ENCODE measurements at places on chromosomes 3 and 15. TPM values are rescaled to one million over a fixed set of nuclear protein-coding genes. Genes with fewer than 3 reads are reported as not detected.

DAZL gene
- polyA plus RNA-seq = not detected

SLC2A2 gene
- polyA plus RNA-seq = not detected

DNA sequence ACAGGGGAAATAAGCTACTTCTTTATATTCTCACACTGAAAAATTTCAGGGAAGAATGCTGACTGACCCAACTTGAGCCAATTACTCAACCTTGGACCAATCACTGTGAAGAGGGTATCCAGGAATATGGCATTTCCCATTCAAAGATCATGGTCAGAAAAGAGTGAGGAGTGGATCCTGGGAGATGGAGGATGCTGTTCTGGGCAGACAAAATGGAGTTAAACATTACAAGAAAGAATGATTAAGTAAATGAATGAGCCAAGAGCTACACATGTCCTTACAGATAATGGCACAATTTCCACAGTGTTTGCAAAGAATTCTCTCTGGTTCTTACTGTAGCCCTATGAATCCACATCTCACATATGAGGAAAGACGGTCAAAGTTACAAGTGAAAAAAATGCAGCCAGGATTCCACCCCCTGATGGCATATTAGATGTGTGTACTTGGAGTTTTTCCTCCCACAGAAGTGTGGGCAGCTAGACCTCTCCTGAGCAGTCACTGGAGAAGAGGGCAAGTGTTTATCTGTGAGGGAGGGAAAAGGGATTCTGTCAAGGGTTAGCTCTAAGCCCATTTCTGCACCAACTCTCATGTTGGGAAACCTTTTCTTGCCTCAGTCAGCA is 33.8 kb downstream of the AMOTL2 start:
- H3K36me3 ChIP-seq = no peaks in the 10 kb centered on the region
- H3K4me1 ChIP-seq = no peaks in the 10 kb centered on the region
- H3K27ac ChIP-seq = no peak overlapping the region
- no peaks in the 10 kb centered on the region for H3K27me3 ChIP-seq
- DNase-seq = no peak
- H3K4me3 ChIP-seq = no peak overlapping the region

DNA sequence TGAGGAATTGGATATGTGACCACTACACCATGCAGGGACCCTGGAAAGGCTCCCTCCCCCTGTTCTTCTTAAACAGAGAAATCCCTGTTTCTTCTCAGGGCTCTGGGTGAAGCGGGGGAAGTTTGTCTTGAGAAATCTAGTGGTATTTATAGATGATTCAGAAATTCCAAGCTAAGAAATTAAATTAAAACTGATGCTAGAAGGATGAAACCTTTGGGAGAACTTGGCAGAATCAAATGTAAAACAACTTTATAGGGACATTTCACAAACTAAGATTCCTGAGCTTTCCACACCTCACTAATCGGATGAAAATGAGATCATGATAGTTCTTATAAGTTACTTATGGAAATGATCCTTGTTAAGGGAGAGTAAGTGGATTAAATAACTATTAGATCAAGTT is 54.2 kb downstream of the FBXL2 start:
- no peaks in the 10 kb centered on the region for H3K4me1 ChIP-seq
- H3K36me3 ChIP-seq = no peaks in the 10 kb centered on the region
- H3K4me3 ChIP-seq = no peak overlapping the region
- no peak for DNase-seq
- no peak overlapping the region for H3K27ac ChIP-seq

DNA sequence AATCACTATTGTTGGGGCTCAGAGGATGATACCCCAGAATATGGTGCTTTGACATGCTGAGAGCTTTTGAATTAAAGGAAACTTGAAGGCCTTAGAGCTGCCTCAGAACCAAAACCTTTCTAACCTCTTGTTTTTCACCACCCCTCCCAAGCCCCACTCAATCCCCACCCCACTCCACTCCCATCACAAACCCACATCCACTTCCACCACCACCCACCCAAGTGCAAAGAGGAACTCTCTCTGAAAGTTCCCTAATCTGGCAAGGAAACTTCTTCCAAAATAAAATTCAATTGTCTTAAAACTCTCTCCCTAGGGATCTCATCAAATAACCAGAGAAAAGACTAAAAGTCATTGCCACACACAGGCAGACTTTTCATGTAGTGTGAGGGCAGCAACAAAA is 301.2 kb upstream of the ARHGEF26 start:
- no peak for DNase-seq
- no peak overlapping the region for H3K27ac ChIP-seq
- peaks cover 5% of the 10 kb centered on the region for H3K4me1 ChIP-seq
- H3K4me3 ChIP-seq = no peak overlapping the region
- no peaks in the 10 kb centered on the region for H3K36me3 ChIP-seq
- no peaks in the 10 kb centered on the region for H3K27me3 ChIP-seq

DNA sequence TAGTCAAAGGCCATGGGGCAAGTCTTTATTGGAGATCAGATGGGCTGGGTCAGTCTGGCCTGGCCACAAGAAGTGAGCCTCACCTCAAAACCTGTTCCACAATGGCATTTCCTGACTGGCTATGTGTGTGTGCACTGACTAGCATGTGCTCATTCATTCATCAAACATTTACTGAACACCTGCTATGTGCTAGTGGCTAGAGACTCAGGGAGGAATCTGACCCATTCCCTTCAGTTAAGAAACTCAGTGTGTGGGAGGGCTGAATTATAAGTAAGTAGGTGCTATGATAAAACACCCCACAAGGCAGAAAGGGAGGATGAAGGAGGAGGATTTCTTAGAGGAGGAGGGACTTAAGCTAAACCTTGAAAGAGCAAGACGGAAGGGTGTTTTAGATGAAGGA is 5.4 kb upstream of the CGNL1 start:
- no peaks in the 10 kb centered on the region for H3K4me1 ChIP-seq
- no peak overlapping the region for H3K4me3 ChIP-seq
- H3K27me3 ChIP-seq = peaks cover 14% of the 10 kb centered on the region
- no peak for DNase-seq

GRCh38 chr15:95468820-95469219 is 861.7 kb upstream of the NR2F2 start:
- no peak overlapping the region for H3K4me3 ChIP-seq
- no peak for DNase-seq
- H3K36me3 ChIP-seq = no peaks in the 10 kb centered on the region
- no peaks in the 10 kb centered on the region for H3K27me3 ChIP-seq
- no peak overlapping the region for H3K27ac ChIP-seq

Data from CD14-positive monocyte (primary cell).